ENCODE measurements at places on chromosomes 1 and 21. TPM values are rescaled to one million over a fixed set of nuclear protein-coding genes. Genes with fewer than 3 reads are reported as not detected.
A peak's percentile ranks its signal among the peaks of the same experiment; 100 is the strongest.

GRCh38 chr1:8097077-8097799 lies 71.1 kb upstream of the ERRFI1 start:
- peak overlapping the region; percentile 79 for H3K27ac ChIP-seq
- H3K4me1 ChIP-seq = peaks cover 9% of the 10 kb centered on the region
- no peaks in the 10 kb centered on the region for H3K27me3 ChIP-seq

Gene RAB3B
- 0.18 TPM for total RNA-seq

DNA sequence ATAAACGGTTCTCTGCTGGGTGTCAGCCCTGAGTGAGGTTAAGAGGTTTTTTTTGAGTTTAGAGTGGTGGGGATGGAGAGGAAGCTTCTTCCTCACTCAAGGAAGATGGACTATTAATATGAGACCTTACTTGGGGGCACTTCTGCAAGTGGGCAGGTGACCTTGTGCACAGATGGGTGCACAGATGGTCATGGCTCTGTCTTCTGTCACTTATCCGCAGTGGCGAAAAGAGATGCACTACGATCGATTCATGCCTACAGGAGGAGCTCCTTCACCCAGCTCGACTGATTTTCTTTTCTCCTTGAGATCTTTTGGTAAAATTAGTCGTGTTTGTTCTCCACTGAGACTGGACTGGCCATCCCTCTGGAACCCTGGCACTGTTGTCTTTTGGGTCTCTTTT lies 22.9 kb upstream of the CYYR1 start:
- no peak overlapping the region for H3K4me3 ChIP-seq
- no peaks in the 10 kb centered on the region for H3K27me3 ChIP-seq
- H3K4me1 ChIP-seq = no peaks in the 10 kb centered on the region
- no peaks in the 10 kb centered on the region for H3K36me3 ChIP-seq
- DNase-seq = no peak

DNA sequence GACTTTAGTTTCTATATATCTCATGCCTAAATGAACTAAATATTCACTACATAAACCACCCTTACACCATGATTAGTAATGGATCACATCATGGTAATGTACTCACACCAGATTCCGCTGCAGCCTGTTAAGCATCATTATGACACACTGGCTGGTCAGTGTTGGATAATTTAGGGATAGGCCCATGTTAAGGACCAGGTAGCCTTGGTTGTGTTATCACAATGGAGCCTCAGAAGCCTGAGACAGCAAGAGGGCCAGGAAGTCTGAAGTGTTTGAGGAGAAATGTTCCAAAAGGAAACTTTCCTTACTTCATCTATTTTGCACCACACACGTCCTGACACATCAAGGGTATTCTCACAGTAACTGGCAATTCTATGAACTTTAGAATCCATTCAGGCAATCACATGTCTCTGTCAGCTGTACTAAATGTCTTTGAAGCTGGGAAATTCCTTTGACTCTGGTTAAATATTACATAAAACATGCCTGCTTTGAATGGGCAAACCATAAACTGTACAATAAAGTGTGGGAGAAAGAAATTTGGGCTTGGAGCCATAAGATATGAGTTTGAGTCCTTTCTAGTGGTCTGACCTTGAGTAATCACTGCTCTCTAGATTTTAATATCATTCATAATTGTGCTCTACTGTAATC lies 105.3 kb upstream of the DPT start:
- H3K4me3 ChIP-seq = no peak overlapping the region
- H3K27me3 ChIP-seq = no peaks in the 10 kb centered on the region
- H3K27ac ChIP-seq = no peak overlapping the region
- H3K4me1 ChIP-seq = peaks cover 10% of the 10 kb centered on the region

Gene IGSF9
- total RNA-seq = 4.9 TPM

Gene S100A2
- 41.2 TPM for total RNA-seq

Gene FAM151A
- total RNA-seq = not detected

DNA sequence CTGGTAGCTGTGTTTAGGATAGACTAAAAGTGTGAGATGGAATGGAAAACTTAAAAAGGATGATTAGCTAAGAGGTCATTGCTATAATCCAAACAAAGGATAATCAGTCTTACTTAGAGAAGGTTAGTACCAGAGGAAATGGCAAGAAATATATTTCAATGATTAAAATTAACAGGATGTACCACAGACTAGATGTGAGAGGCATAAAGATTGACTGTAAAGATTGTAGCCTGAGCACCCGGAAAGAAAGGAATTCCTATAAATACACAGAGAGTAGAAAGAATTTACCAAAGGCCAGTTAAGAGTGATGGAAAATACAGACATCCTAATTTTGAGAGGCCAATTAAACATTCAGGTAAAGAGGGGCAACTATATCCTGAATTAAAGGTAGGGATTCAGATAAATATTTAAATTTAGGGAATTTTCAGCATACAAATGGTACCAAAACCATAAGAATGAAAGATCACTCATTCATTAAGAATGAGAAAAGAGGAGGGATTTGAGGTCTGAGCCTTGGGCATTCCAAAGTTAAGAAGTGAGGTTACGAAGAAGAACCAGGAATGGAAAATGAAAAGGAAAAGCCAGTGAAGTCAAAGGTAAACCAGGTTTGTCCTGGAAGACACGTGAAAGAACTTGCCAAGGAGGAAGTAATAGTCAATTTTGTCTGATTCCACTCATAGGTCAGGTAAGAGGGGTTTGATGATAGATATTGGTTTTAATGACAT lies 46.4 kb upstream of the RGS1 start:
- peaks cover 2% of the 10 kb centered on the region for H3K4me1 ChIP-seq
- DNase-seq = no peak
- H3K4me3 ChIP-seq = no peak overlapping the region
- H3K27me3 ChIP-seq = no peaks in the 10 kb centered on the region
- no peaks in the 10 kb centered on the region for H3K36me3 ChIP-seq

- H3K27me3 ChIP-seq = no peaks in the 10 kb centered on the region
- no peaks in the 10 kb centered on the region for H3K36me3 ChIP-seq
- no peak overlapping the region for H3K4me3 ChIP-seq
Observed at GRCh38 chr1:217605390-217605789, 25.5 kb downstream of the GPATCH2 start.

GRCh38 chr1:204445860-204446412 lies 34.3 kb upstream of the PPP1R15B start:
- peak; percentile 32 for DNase-seq
- no peak overlapping the region for H3K4me3 ChIP-seq
- H3K4me1 ChIP-seq = no peaks in the 10 kb centered on the region
- no peak overlapping the region for H3K27ac ChIP-seq
- peaks cover 4% of the 10 kb centered on the region for H3K36me3 ChIP-seq
- H3K27me3 ChIP-seq = no peaks in the 10 kb centered on the region

Gene TSSK3
- total RNA-seq = 1.4 TPM

- H3K27ac ChIP-seq = no peak overlapping the region
- no peak for DNase-seq
- H3K27me3 ChIP-seq = no peaks in the 10 kb centered on the region
- H3K4me1 ChIP-seq = no peaks in the 10 kb centered on the region
- no peak overlapping the region for H3K4me3 ChIP-seq
Observed at GRCh38 chr1:165988817-165989216, 161.4 kb downstream of the UCK2 start.

DNA sequence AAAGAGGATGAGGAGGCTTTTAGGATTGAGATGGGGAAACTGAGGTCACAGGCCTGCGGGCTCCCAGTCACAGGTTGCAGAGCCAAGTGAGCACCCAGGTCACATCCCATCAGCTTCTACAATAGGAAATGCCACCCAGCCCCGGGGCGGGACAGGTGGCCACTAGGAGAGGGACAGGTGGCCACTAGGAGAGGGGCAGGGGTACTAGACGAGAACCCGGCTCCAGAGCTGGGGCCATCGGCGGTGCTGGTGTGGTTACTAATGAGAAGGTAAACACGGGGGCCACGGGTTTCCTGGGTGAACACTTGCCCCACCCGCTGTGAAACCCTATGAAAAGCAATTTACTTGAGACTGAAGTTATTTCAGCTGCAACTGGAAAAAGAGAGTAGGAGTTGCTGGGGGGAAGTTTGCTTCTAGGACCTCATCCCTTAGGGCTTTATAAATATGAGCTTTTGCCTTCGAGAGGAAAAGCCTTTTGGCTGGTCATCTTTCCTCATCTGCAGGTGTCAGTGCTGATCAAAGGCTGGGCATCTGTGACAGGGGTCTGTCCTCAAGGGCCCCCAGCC lies 52.5 kb downstream of the MRPL37 start:
- peaks cover 13% of the 10 kb centered on the region for H3K36me3 ChIP-seq
- no peak for DNase-seq
- no peaks in the 10 kb centered on the region for H3K27me3 ChIP-seq
- H3K4me3 ChIP-seq = no peak overlapping the region
- no peak overlapping the region for H3K27ac ChIP-seq
- H3K4me1 ChIP-seq = peaks cover 4% of the 10 kb centered on the region

DNA sequence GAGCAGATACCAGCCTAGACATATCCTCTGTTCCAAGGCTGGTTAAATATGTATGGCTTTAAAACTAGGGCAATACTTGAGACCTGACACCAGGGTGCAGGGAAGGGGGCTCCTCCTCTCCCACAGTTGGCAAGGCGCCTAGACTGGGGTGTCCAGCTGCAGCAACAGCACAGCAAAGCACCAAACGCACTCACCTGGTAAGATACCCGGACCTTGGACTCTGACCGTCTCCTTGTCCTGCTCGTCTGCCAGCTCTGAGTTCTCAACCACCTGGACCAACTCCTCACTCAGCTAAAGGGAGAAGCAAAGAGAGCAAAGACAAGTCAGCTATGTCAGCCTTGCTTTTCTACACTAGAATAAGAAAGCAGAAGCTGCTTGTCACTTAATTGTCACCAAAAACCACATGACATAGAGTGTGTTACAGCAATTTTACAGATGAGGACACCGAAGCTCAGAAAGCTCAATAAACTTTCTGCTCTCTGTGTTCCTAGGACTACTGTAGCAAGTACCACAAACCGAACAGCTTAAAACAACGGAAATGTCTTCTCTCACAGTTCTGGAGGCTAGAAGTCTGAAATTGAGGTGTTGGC lies 4.4 kb downstream of the PACC1 start:
- no peaks in the 10 kb centered on the region for H3K4me1 ChIP-seq
- DNase-seq = no peak
- no peak overlapping the region for H3K27ac ChIP-seq
- H3K4me3 ChIP-seq = no peak overlapping the region
- no peaks in the 10 kb centered on the region for H3K27me3 ChIP-seq
- peaks cover 3% of the 10 kb centered on the region for H3K36me3 ChIP-seq

- H3K36me3 ChIP-seq = no peaks in the 10 kb centered on the region
- no peak overlapping the region for H3K4me3 ChIP-seq
- H3K27me3 ChIP-seq = no peaks in the 10 kb centered on the region
- peak; percentile 42 for DNase-seq
- H3K27ac ChIP-seq = no peak overlapping the region
Observed at GRCh38 chr1:16116002-16116401, 39.9 kb downstream of the EPHA2 start.

Gene F5
- 0.74 TPM for total RNA-seq

- no peak for DNase-seq
- H3K4me3 ChIP-seq = no peak overlapping the region
- no peaks in the 10 kb centered on the region for H3K27me3 ChIP-seq
- no peak overlapping the region for H3K27ac ChIP-seq
Observed at GRCh38 chr1:25118546-25118945, 113.8 kb downstream of the SYF2 start.

DNA sequence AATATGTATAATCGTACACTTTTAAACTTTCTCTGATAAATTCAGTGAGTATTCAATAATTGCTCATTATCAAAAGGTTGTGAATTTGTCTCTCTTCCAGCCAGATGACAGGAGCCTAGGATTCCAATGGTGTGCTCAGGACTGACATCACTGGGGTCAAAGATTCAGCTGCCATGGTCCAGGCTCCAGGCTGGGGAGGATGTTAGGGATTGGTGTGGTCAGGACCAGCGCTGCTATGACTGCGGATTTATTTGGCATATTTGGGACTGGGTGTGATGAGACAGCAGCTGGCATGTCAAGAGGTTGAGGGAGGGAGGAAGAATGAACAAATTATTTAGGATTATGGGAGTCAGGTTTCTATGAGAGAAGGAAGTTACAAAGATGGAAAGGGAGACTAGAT lies 48.2 kb upstream of the ABCA4 start:
- H3K27me3 ChIP-seq = no peaks in the 10 kb centered on the region
- H3K27ac ChIP-seq = no peak overlapping the region
- H3K4me3 ChIP-seq = no peak overlapping the region
- H3K36me3 ChIP-seq = peaks cover 7% of the 10 kb centered on the region
- no peak for DNase-seq

- no peaks in the 10 kb centered on the region for H3K4me1 ChIP-seq
- H3K36me3 ChIP-seq = no peaks in the 10 kb centered on the region
- no peak for DNase-seq
- H3K4me3 ChIP-seq = no peak overlapping the region
- no peak overlapping the region for H3K27ac ChIP-seq
Observed at GRCh38 chr1:233518344-233518743, 95.6 kb upstream of the KCNK1 start.

DNA sequence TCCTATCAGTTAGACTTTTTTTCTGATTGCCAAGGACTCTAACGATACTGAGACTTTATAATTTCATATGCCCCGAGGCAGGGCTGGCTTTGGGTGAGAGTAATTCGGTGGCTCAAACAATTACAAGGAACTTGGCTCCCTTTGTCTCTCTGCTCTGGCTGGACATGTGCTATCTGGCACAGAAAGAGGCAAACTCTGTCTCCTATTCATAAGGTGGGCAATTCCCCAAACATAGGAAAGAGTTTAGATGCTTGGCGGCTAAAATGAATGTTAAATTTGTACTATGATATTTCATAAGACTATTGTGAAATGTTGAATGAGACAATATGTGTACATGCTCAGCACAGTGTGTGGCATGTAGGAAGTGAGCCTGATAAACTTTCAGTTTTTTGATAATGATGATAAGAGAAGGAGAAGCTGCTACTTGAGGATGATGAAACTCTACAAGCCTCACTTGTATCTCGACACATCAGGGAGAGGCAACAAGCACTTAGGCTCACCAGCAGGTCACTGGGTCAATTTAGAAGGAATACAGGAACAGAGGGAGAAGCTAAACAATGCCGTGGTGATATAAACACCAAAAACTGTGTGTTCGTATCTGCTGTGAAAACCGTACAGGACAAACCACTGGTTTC lies 12.6 kb upstream of the NTPCR start:
- H3K36me3 ChIP-seq = no peaks in the 10 kb centered on the region
- no peak overlapping the region for H3K27ac ChIP-seq

- H3K36me3 ChIP-seq = no peaks in the 10 kb centered on the region
- no peaks in the 10 kb centered on the region for H3K27me3 ChIP-seq
- no peaks in the 10 kb centered on the region for H3K4me1 ChIP-seq
- no peak for DNase-seq
Observed at GRCh38 chr1:44013949-44014348, 17.3 kb downstream of the SLC6A9 start.

- H3K27me3 ChIP-seq = no peaks in the 10 kb centered on the region
- H3K4me3 ChIP-seq = no peak overlapping the region
Observed at GRCh38 chr1:230102472-230102871, 35.4 kb downstream of the GALNT2 start.

Gene FAM3B
- 18.1 TPM for total RNA-seq

- no peaks in the 10 kb centered on the region for H3K36me3 ChIP-seq
- H3K4me1 ChIP-seq = peaks cover 11% of the 10 kb centered on the region
- no peak overlapping the region for H3K27ac ChIP-seq
Observed at GRCh38 chr1:7287013-7287412, 484.1 kb upstream of the VAMP3 start.
